ENCODE measurements at places on chromosomes 2 and 18.
A peak's percentile ranks its signal among the peaks of the same experiment; 100 is the strongest.

DNA sequence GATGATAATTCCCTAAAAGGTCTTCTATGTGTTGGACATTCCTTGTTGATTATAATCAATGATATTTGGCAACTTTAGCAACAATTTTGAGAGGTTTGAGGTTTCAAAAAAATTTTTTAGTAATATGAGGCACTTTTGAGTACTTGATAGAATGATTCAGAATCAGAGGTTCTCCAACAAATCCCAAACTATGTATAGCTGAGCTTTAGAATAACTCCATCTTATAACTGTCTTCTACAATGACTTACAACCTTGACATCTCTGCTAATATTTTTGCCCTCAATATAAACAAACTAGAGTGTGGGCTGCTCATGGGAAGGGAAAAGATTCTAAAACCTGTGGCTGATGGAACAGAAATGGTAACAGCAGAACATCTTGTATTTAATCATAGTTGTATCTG is 21.5 kb upstream of the SERPINB7 start:
- no peak for DNase-seq

GRCh38 chr2:240500561-240501423 is 57.0 kb downstream of the ANKMY1 start:
- no peak for DNase-seq

DNA sequence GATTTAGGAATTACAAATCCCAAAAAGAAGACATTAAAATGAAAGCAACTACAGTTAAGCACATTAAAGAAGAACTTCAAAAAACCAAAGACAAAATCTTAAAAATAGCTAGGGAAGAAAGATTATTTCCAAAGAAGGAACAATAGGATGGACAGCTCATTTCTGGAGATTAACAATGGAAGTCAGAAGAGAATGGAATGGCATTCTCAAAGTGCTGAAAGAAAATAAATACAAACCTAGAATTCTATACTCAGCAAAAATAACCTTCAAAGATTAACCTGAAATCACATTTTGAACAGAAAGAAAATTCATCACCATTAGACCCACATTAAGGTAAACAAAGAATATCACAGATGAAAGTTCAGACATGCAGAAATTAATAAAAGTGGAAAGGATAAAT is 229.2 kb downstream of the HDAC4 start:
- no peak for DNase-seq

DNA sequence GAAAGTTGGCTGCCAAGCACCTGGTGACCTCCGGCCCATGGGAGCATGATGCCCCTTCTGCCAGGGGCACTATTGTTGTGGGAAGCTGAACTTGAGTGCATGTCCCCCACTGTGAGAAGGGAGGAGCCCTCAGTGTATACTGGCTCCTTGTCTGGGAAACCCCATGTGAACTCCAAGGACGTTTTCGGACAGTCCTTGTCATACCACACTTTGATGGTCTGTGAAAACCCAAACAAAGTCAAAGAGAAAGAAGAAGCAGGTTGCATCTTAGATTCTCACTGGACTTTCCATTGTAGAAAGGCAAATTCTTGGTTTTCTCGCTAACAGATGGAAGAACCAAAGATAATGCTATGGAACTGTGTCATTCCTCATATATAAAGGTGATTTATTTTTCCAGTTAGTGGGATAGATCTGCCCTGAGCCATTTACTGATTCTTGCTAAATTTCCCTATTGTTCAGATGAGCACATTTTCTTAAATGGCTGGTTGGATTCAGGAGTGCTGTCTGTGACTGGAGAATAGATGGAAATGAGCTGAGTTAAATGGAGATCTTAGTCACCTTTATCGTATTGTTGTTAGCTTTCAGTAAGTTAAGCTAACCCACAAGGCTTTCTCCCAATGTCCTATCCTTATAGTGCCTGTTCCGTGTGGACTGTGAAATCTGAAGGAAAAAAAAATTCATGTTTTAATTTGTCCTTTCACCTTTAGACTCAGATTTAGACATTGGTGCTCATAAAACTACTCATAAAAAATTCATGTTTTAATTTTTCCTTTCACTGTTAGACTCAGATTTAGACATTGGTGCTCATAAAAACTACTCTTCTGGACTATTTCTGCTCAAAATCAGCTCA is 166.6 kb downstream of the ACTR3 start:
- no peak for DNase-seq

GRCh38 chr2:15159751-15160177 is 401.4 kb downstream of the NBAS start:
- peak; percentile 64 for DNase-seq
